ENCODE measurements at places on chromosomes 1 and 21. TPM values are rescaled to one million over a fixed set of nuclear protein-coding genes. Genes with fewer than 3 reads are reported as not detected.

Gene LMX1A
- total RNA-seq: not detected

Gene LIN28A
- total RNA-seq: 97.3 TPM

GRCh38 chr1:67460676-67461500, 30.7 kb upstream of the SERBP1 start:
- no peak for DNase-seq

DNA sequence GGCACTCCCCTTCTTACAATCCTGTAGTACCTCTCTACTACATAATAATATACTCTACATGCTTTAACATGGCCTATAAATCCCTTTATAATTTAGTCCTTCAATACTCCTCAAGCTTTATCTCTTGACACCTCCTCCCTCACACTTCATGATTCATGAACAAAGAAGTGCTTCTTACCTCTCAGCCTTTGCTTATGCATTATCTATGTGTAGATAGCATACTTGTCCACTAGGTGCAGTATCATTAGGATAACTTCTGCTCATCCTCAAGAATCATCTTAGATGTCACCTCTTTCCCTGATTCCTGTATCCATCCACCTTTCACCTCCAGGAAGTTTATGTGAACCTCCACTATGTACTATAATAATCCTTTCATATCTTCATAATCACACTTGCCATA, 74.4 kb downstream of the COL24A1 start:
- no peak for DNase-seq

DNA sequence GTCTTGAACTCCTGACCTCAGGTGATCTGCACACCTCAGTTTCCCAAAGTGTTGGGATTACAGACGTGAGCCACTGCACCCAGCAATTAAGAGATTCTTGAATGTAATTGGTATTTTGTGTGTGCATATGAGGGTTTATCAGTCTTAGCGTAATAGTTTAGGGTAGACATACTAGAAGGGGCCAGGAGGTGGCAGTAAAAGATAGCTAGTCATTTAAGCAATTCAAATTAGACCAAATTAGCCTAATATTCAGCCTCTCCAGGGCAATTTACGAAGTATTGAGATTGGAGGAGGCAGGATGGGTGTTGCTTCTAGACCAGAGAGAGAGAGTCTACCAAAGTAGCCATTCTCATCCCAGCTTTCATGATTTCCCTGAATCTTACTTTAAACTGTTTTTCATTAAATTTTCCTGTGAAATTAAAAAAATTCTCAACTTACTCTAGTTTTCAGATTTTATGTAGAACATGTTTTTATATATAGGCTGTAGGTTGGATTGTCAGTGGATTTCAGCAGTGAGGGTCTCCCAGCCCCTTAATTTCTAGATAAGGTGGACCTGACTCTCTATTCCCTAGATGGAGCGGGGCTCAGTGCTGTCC, 119.7 kb downstream of the HHAT start:
- DNase-seq: no peak

GRCh38 chr1:169110689-169111447, 4.4 kb downstream of the ATP1B1 start:
- no peak for DNase-seq

DNA sequence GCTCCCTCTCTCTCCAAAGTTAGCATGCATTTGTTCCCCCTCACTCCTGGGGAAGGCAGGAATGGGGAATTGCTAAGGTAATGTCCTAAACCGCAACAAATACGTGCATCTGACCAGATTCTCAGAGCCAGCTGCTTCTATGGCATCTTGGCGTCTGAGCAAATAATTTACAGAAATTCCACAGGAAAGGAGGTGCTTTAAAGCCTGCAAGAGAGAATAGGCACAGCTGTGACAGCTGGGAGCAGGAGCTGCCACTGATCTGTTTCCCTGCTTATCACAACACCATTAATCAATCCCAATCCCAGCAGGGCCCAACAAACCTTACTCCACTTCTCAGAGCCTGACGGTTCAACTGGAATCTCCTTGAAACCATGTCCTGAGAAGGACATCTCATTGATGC, 83.5 kb upstream of the ZNF281 start:
- DNase-seq: no peak

Gene C1orf74
- total RNA-seq: 2.3 TPM
